GOT3 (cell line): ENCODE measurements at places on chromosomes 4 and X.

- DNase-seq: no peak
Measured at GRCh38 chr4:169314906-169315305, 44.1 kb upstream of the SH3RF1 start.

GRCh38 chr4:1717129-1718094 lies 3.7 kb downstream of the TMEM129 start:
- no peak for DNase-seq

- DNase-seq: no peak
Measured at GRCh38 chr4:83629945-83630721, 94.2 kb downstream of the GPAT3 start.

- no peak for DNase-seq
Measured at GRCh38 chrX:46444011-46444410, 101.2 kb downstream of the ZNF674 start.

DNA sequence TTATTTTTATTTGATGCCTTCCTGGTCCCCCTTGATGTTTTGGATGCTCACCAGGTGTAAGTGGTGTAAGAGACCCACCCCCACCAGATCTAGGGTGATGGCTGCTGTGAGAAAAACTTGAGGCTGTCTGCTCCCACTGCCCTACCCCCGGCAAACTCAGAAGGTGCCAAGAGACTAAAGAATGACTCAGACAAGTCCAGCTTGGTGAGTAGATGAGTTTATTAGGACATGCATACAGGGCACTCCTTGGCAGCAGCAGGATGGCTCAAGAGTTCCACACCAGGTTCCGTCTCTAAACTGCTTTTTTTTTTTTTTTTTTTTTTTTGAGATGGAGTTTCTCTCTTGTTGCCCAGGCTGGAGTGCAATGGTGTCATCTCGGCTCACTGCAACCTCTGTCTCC lies 84.0 kb upstream of the HPF1 start:
- no peak for DNase-seq

GRCh38 chr4:89275587-89275986 lies 32.0 kb downstream of the GPRIN3 start:
- DNase-seq: no peak

GRCh38 chr4:1317177-1318045 lies 27.7 kb downstream of the MAEA start:
- DNase-seq: no peak

GRCh38 chr4:73751166-73751565 lies 10.8 kb downstream of the CXCL8 start:
- DNase-seq: no peak

GRCh38 chr4:98677799-98678198 lies 19.4 kb upstream of the TSPAN5 start:
- DNase-seq: no peak

DNA sequence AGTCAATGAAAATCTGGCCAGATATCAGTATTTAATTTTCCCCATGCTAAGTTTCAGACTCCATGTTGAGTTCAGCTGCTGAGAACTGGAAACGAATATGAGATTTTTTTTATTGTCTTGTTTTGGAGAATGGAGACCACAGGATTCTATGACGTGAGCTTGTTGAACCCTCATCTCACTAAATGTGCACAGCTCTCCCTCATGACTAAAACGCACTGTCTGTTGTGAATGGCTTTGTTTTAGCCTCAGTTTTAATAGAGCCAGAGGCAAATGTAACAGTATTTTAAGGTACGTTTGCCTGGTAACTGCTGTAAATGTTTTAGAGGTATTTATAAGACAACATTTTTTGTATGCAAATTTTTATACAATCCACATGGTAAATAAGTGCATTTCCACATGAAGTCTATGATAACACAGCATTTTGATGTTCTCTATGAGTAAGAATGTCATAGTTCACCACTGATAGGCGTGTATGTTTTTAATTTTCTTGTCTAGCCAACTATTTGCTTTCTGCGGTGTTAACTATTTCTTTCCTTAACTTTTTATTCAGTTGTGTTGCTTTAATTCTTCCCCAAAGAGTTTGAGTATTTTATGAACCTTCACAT lies 1159.3 kb upstream of the TENM3 start:
- DNase-seq: no peak

GRCh38 chrX:136667446-136668168 lies 19.6 kb downstream of the CD40LG start:
- no peak for DNase-seq

DNA sequence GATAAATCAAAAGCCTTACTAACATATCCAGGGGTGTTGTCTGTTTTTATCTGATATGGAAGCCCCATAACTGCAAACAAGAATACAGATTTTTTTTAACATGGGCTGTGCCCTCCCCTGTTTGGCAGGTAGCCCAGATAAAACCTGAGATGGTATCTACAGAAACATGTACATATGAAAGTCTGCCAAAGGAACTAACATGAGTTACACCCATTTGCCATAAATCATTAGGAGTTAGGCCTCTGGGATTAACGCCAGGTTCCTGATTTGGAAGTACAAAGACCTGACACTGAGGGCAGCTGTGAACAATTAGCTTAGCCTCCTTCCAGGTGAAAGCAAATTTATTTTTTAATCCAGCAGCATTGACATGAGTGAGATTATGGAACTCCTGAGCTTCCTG lies 264.3 kb downstream of the TECRL start:
- DNase-seq: no peak

- DNase-seq: no peak
Measured at GRCh38 chr4:159950707-159951106, 847.8 kb downstream of the RAPGEF2 start.

DNA sequence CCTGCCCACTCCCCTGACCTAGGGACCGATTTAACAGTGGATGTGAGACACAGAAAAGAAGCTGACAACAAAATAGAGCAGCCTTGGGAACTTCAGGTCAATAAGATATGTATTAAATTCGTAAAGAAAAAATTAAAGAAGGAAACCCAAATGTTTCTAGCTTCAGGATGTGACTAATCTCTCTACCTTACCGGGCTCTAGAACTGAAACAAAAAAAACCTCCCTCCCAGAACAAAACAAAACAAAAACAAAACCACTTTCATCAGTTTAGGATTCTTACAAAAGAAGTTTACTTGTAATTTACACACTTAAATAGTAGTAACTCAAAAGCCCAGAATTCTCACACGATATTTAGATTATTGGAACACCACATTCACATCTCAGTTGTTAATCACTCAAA lies 185.8 kb upstream of the RPS6KA3 start:
- no peak for DNase-seq

DNA sequence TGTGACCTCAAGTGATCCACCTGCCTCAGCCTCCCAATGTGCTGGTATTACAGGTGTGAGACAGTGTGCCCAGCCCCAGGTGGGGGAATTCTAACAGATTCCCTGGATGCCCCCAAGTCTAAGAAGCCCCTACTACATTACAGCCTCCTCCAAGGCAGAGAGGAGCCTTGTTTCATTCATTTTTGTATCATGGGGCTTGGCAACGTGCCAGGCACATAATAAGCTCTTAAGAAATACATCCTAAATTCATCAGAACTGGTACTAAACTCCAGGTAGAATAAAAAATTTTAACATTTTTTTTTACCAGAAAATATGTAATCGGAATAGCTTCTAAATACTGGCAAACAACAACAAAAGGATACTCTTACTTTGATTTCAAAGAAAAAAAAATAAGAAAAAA lies 127.1 kb downstream of the CHIC2 start:
- no peak for DNase-seq

DNA sequence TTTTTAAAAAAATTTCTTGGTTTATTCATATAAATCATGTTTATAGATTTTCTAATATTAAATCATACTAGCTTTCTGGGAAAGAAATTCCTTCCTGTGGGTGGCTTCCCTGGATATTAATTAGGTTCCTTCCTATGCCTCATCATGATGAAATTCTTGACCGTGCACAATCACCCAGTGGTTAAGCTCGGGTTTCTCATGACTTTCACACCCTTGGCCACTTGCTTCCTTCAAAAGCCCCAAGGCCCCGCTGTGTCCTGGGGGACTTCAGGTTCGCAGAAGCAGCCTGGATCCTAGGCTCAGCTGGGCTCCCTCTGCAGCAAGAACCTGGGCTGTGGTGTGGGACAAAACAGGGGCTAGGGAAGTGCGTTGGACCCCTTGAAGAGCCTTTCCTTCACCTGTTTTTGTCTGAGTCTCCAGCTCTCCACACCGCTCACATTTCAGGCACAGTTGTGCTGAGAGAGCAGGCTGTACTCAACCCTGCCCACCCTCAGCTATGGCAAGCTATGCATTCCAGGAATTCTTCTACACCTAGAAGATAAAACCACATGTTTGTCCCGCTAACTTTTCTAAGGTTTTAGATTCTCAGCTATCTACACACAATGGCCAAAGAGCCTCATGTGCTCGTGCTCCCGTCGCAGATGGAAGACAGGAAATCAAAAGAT lies 48.9 kb upstream of the TMSB15B start:
- no peak for DNase-seq

GRCh38 chr4:168880811-168881595 lies 129.1 kb downstream of the CBR4 start:
- DNase-seq: no peak

DNA sequence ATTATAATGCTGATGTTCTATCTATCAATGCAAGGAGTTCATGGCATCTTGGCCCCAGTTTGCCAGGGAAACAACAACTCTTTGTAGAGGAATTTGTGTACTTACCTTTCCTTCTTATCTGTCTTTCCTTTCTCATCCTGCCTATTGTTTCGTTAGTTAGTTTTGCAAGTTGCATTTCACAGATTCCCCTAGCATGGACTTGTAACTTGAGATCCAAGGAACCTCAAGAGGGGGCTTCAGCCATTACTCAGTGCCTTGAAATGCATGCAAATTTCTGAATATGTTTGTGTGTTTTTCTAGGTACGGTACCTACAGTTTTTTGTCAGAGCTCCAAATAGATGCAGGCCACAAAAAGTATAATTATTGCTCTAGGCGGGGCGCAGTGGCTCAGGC lies 203.6 kb downstream of the LDB2 start:
- no peak for DNase-seq

- no peak for DNase-seq
Measured at GRCh38 chr4:109910256-109910655, 2.4 kb upstream of the EGF start.

DNA sequence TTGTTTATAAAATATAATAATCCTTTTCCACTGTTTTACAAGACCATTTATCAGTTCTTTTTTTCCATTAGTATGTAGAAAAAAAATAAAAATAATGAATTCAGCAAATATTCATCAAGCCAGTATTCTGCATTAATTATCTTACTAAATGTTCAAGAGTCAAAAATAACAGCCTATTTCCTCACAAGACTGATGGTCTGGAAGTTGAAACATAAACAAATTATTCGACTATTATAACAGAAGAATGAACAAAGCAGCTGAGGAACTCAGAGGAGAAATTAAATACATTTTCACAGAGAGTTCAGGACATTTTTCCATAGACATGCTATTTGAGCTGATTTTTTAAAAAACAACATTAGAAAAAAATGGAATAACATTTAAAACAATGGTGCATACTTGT lies 2594.8 kb downstream of the ARAP2 start:
- no peak for DNase-seq

GRCh38 chr4:77927991-77928925 lies 65.6 kb downstream of the MRPL1 start:
- no peak for DNase-seq

- no peak for DNase-seq
Measured at GRCh38 chrX:43552156-43552555, 103.9 kb upstream of the MAOA start.

- DNase-seq: no peak
Measured at GRCh38 chr4:6497796-6498195, 25.4 kb upstream of the PPP2R2C start.

DNA sequence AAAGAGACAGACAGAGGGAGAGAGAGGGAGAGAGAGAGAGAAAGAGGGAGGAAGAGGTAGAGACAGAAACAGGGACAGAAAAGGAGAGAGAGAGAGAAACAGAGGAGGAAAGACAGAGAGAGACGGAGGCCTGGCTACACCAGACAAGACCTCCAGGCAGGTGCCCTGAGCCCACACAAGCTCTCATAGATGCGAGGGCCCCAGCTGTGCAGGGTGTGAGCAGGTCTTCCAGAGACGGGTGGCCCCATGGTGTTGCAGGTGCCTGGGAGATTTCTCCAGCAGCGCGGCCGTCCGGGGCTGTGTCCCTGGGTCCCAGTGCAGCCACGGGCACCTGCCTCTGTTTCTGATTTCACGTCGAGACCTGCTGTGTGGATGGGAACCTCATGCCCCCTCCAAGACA lies 253.0 kb downstream of the SHOX start:
- DNase-seq: no peak

DNA sequence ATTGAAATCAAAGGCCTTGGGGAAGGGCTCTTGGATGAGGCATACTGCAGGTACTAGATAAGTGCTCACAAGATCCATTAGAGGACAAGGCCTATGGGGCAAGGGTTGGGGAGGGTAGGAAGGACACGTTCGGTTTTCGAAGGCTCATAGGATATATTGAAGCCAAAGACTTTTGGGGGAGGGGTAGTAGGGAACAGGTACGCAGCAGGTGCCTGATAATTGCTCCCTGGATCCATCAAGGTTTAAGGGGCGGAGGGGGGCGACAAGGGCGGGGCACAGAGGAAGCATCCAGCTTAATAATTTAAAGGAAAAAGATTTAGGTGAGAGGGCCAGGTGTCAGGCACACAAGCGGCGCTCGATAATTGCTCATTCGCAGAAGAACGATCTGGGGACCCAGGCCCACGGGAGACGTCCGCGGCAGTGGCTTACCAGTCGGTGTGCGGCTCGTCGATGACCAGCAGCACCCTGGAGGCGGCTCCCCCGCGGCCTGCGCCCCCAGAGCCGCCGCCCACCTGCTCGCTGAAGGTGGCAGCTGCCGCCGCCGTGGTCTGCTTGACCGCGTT lies 653 bp downstream of the SYN1 start:
- DNase-seq: no peak

DNA sequence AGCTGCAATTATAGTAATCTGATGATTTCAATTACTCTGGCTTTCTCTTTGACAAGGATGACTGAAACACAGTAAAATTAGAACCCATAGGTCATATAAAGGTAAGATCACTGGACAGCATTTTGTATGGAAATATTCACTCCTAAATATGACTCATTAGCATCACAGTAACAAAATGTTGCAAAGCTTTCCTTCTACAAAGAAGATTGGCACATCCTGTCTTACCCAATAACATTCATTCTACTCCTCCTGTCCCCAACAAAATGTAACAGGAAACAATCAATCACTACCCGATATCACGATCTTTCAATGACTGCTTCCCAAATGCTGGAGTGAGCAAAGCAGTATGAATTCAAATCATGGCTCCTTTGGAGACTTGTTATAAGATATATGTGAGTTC lies 95.3 kb downstream of the FANCB start:
- DNase-seq: no peak

DNA sequence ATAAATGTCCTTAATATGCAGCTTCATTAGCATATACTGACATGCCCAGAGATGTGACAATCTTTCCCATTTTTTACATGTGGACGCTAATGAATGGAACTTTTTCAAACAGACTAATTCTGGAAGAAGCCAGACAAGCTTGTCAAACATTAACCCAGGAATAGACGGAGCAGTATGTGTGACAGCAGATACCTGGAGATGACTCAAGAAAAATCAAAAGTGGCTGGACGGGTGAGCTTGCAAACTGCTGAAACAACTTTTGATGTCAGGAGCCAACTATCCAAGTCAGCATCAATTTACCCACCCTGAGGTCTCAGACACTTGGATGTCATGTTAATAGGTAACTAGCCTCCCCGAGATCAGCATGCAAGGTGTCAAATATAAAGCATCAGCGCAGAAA lies 183.0 kb downstream of the PACRGL start:
- DNase-seq: no peak

- no peak for DNase-seq
Measured at GRCh38 chr4:176601124-176601523, 191.6 kb downstream of the VEGFC start.
